ENCODE measurements at places on chromosomes 12 and 14.

DNA sequence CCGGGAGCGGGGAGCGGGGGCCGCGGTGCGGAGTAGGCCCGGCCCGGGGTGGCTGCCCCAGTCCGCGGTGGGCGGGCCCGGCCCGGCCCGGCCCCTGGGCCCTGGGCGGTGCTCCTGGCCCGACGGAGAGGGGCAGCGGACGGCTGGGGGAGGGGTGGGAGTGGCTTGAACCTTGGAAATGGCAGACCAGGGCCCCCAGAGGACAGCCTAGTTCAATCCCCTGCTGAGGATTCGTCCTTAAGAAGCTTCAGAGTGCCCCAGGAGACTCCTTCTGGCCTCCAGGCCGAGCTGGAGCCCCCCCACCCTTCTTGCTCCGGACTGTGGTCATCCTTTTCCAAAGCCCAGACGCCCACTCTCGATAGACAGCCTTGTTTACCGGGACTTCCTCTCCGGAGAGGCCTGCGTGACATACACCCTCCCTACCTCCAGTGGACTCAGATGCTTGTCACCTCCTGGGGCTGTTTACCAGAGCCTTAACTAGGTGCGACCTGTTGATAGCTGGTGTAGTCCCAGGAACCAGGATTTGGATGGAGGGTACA, 458 bp downstream of the KHNYN start:
- DNase-seq, result peak; percentile 63

GRCh38 chr14:99347561-99347960, 75.6 kb upstream of the BCL11B start:
- no peak for DNase-seq

GRCh38 chr12:26896913-26897312, 40.9 kb downstream of the INTS13 start:
- no peak for DNase-seq

DNA sequence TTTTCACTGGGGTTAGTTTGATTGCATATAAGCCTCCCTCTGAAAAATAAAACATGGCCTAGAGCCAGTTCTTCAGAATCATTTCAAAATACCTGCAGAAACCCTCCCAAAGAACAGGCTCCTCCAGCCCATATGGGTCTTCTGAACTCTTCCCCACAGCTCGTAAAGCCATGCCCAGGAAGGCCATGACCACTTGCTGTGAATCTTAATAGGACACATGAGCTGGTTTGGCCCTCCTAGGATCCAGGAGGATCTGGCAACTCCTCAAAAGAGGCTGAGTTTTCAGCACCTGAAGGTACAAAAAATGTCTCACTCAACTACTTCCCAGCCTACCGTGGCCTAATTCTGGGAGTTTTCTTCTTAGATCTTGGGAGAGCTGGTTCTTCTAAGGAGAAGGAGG, 2.4 kb downstream of the MYBPC1 start:
- DNase-seq, result no peak

- no peak for DNase-seq
These were observed 71.3 kb downstream of the PTHLH start for GRCh38 chr12:27900920-27901879.

DNA sequence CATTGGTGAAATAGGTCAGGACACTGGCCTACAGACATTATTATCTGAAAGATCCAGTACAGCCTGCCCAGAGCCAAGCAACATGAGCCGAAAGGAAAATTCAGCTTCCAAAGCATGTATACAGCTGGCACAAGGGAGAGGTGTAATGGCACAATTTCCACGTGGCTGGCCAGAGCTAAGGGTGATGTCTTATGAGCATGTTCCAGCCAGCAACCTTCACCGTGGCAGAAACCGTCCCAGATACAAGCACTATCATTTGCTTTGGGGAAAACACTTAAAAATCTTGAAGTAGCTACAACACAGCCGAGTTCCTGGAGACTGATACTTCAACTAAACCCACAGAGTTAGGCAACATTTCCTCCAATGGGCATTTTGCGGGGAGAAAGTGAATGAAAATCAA, 44.5 kb downstream of the CORO1C start:
- no peak for DNase-seq

- no peak for DNase-seq
These were observed 216.2 kb downstream of the DUSP6 start for GRCh38 chr12:89135976-89136634.

- no peak for DNase-seq
These were observed 927.1 kb downstream of the VRK1 start for GRCh38 chr14:97724265-97724731.

- no peak for DNase-seq
These were observed 77.6 kb downstream of the ZFP36L1 start for GRCh38 chr14:68714991-68715924.

DNA sequence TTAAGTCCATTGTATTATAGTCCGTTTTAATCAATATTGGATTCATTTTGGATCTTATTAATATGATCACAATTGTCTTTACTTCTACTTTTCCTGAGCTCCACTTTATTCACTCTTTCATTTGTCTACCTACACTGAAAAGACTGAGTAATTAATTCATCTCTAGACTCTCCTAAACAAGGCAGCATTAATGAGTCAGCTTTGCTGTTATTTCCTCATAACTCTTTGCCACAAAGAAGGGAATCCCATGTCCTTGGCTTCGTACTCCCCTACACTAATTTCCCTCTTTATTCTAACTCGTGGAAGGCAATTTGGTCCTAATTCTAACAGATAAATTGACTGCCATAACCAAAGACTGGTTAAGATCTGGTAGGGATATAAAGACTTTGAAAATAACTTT, 91.9 kb downstream of the ARMH4 start:
- no peak for DNase-seq

DNA sequence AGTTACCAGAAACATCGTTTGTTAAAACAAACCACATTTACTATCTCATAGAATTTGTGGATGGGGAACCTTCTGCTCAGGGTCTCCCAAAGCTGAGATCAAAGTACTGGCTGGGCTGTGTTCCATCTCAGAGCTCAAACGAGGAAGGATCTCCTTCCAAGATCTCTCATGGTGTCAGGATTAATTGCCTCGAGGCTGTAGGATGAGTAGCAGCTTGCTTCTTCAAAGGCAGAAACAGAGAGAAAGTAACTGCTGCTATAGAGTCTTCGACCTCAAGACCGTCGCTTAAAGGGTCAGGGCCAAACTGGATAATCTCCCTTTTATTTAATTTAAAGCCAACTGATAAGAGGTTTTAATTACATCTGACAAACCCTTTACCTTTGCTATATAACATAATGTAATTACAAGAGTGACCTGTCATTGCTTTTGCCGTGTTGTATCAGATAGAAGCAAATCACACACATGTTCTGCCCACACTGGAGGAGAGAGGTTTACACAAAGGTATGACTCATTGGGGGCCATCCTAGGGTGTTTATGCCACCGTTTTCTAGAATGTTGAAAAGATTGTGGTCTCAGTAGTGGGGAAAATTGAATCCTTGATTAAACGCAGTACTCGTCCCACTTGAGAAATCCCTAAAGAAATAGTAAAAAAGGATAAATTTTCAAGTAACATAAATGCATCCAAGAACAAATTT, 868.8 kb upstream of the TMEM132C start:
- DNase-seq, result no peak

- no peak for DNase-seq
These were observed 144.6 kb downstream of the ETV6 start for GRCh38 chr12:11793921-11794710.

GRCh38 chr14:64880221-64881121, 764 bp upstream of the SPTB start:
- DNase-seq, result peak; percentile 31

- DNase-seq, result no peak
These were observed 43.9 kb downstream of the FRS2 start for GRCh38 chr12:69514111-69514510.

GRCh38 chr14:105123064-105123665, 45.4 kb downstream of the JAG2 start:
- no peak for DNase-seq

GRCh38 chr12:58648176-58648575, 272.1 kb downstream of the LRIG3 start:
- DNase-seq, result no peak

GRCh38 chr12:6387541-6387940, 3.6 kb downstream of the LTBR start:
- no peak for DNase-seq

DNA sequence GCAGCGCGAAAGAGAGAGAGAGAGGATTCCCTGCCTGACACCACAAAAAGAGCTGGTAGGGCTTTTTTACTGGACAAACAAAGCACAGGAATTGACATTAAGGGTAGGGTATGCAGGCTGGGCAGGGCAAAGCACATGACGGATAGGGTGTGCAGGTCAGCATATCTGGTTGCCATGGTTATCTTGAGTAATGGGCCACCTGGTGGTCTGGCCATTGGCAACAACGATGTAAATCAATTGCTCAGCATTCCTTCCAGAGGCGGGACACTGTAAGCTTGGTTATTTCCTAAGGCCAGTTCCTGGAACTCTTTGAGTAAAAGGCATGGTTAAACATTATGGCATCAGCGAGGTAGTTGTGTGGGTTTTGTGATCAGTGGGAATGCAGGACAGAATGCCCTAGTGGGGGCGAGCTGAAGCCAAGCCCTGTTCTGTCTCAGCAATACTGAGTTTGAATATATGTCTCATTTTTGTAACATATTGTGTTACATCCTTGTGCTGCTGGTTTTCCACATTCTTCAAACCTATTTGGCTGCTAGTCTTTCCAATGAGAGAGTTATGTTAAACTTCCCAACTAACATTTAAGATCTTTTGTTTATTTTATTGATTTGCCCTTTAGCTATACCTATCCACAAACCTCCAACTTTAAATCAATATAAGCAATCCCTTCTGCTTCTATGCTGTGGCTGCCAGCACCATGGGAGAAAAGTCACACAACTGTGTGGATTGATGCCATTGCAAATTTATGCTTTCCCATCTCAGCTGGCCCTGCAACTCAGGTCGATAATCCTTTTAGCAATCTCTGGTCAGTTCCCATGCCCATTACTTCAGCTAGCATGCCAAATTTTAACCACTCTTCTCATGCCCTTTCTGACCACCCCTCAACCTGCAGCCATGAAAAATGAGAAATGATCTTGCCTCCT, 396.7 kb upstream of the PDE3A start:
- DNase-seq, result peak; percentile 80

- DNase-seq, result no peak
These were observed 73.6 kb downstream of the ANO6 start for GRCh38 chr12:45289245-45290215.

DNA sequence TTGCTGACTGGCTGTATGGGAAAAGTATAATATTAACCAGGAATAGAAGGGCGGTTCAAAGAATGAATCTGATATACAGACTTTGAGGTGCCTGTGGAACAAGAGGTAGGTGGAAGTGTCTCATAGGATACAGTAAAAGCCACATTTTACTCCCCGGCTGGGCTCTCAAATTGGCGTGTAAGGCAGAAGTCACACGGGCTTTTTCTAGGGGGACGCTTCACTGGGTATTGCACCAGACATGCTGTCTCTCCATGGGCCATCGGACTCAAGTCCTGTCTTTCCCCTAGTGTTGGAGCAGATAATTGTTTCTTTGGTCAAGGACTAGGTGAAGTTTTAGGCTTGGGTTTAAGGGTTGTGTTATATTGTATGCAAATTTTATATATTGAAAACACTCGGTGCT, 9.1 kb downstream of the TMCC3 start:
- DNase-seq, result no peak

GRCh38 chr14:30874120-30874998, at the start of gene COCH:
COCH (plus strand) TSS chr14:30874559; CDS start chr14:30874939, 380 bp downstream.
- peak; percentile 64 for DNase-seq

GRCh38 chr12:52313926-52314325, 7.3 kb downstream of the KRT83 start:
- DNase-seq, result no peak

DNA sequence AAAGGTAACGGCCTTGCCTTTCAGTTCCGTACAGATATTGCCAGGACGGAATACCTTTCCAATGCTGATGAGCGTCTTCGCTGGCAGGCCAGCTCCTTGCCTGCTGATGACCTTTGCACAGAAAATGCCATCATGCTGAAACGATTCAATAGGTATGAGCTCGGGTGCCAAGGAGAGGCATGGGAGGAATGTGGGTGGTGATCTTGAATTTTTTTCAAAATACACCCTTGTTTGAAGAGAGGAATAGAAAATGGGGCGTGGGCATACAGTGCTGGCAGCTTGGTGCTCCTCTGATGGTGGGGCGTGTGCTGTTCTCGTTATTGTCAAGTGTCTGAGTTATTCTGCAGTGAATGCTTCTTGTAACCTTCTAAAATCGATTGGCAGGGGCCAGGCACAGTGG, 52.5 kb downstream of the HSP90AA1 start:
- no peak for DNase-seq

- no peak for DNase-seq
These were observed 406.6 kb upstream of the SYT1 start for GRCh38 chr12:78457938-78458337.

DNA sequence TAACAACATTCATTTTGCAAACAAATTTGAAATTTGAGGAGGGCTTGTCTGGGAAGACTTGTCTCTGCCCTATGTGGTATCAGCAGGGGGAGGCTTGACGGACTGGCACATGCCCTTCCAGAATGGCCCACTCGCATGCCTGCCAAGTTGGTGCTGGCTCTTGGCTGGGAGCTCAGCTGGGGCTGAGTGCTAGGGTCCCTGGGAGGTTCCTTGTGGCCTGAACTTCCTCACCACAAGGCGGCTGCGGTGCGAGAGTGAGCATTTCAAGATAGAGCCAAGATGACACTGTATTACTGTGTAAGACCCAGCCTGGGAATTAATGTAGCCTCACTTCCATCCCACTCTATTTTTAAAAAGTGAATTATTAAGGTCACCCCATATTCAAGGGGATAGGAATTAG, 271.6 kb upstream of the PLEKHG7 start:
- no peak for DNase-seq

GRCh38 chr14:29216268-29217232, 450.0 kb downstream of the FOXG1 start:
- DNase-seq, result no peak

All from progenitor cell of endocrine pancreas (in vitro differentiated cells).